Spinal cord (tissue), 10 donors: ENCODE measurements at places on chromosomes 5 and 9.

DNA sequence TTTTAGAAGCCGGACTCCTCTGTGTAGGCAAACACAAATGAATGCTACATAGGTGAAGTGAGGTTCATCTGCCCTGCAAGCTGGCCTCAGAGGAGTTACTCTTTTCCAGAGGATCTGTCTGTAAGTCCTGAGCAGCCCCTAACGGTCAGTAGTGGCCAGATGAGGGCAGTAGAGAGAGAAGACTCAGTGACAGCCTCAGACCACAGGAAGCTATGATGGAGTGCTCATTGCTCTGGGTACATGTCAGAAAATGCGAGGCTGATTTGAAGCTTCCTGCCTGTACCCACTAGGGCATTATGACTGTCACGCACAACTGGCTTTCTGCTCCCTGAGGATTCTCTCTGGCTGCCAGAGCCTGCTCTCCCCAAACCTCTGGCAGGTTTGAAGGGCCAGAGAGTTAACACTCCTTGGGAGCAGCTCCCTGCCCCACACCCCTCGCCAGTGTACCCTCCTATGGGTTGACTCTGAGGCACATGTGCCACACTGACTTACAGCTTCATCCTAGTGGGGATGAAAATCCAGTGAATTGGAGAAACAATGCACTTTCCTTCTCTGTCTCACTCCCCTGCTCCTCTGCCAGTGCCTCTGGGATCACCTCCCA lies 141.5 kb downstream of the GABRG2 start:
- no peak overlapping the region for H3K27ac ChIP-seq
- no peaks in the 10 kb centered on the region for H3K27me3 ChIP-seq
- peaks cover 3% of the 10 kb centered on the region for H3K4me1 ChIP-seq
- peak; percentile 25 for DNase-seq

GRCh38 chr5:138033386-138033808 lies 518 bp upstream of the FAM13B start:
- H3K27me3 ChIP-seq, result no peaks in the 10 kb centered on the region
- peak overlapping the region; percentile 93 for H3K4me3 ChIP-seq
- peak overlapping the region; percentile 99 for H3K27ac ChIP-seq
- peaks cover 13% of the 10 kb centered on the region for H3K4me1 ChIP-seq

DNA sequence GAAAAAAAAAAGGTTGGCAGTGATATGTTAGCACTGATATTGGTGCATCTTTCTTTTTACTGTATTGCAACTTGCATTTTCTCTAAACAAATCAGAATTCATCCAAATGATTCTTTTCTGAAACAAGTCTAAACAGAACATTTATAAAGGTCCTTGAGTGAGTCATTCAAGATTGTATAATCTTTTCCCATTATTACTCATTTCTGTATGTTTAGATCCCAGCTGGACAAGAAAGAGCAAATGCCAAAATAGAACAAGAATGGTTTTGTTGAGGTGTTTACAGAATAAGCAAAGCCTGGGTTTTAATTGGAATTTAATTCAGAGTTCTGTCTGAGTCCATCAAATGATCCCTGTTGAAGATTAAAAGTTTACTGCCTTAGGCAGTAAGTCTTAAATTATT lies 112.3 kb downstream of the VCAN start:
- no peak for DNase-seq
- H3K27me3 ChIP-seq, result no peaks in the 10 kb centered on the region
- H3K27ac ChIP-seq, result no peak overlapping the region
- no peaks in the 10 kb centered on the region for H3K4me1 ChIP-seq
- no peaks in the 10 kb centered on the region for H3K36me3 ChIP-seq
- H3K4me3 ChIP-seq, result no peak overlapping the region

DNA sequence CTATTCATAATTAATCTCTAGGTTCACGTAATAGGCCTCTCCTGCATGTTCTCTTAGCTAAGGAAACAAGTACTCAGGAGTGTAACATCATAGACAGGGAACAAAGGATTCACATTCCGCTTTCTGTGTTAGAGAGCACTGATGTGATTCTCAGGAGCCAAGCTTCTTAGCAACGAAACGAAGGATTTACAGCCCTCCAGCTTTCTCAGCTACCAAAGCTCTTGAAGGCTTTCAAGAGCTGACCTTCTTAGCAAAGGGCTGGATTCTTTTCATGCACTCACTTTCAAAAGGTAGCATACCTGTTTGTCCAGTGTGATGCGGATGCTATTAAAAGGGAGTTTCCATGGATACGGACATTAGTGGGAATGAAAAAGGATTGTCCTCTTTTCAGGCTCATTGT lies 107.4 kb downstream of the TUSC1 start:
- no peaks in the 10 kb centered on the region for H3K36me3 ChIP-seq
- no peaks in the 10 kb centered on the region for H3K4me1 ChIP-seq
- no peak overlapping the region for H3K27ac ChIP-seq
- no peak overlapping the region for H3K4me3 ChIP-seq
- H3K27me3 ChIP-seq, result no peaks in the 10 kb centered on the region

GRCh38 chr5:123514615-123515355 lies 2.8 kb downstream of the CSNK1G3 start:
- no peak overlapping the region for H3K4me3 ChIP-seq
- H3K27ac ChIP-seq, result no peak overlapping the region
- DNase-seq, result no peak
- H3K27me3 ChIP-seq, result no peaks in the 10 kb centered on the region
- no peaks in the 10 kb centered on the region for H3K36me3 ChIP-seq
- peaks cover 4% of the 10 kb centered on the region for H3K4me1 ChIP-seq

GRCh38 chr5:958701-959571 lies 49.7 kb upstream of the NKD2 start:
- no peak for DNase-seq
- H3K4me3 ChIP-seq, result no peak overlapping the region
- no peaks in the 10 kb centered on the region for H3K36me3 ChIP-seq
- H3K27me3 ChIP-seq, result peaks cover 2% of the 10 kb centered on the region
- H3K4me1 ChIP-seq, result peaks cover 51% of the 10 kb centered on the region

GRCh38 chr9:128372784-128373183 lies 1.6 kb downstream of the URM1 start:
- H3K27me3 ChIP-seq, result no peaks in the 10 kb centered on the region
- H3K4me1 ChIP-seq, result peaks cover 35% of the 10 kb centered on the region
- H3K4me3 ChIP-seq, result no peak overlapping the region
- H3K27ac ChIP-seq, result no peak overlapping the region

- no peaks in the 10 kb centered on the region for H3K36me3 ChIP-seq
- DNase-seq, result no peak
- peak overlapping the region; percentile 52 for H3K4me3 ChIP-seq
- H3K27ac ChIP-seq, result peak overlapping the region; percentile 87
Observed at GRCh38 chr9:129383019-129383560, 205.0 kb upstream of the IER5L start.

GRCh38 chr9:19186232-19186631 lies 44.3 kb upstream of the DENND4C start:
- no peaks in the 10 kb centered on the region for H3K27me3 ChIP-seq
- DNase-seq, result no peak
- no peaks in the 10 kb centered on the region for H3K36me3 ChIP-seq

DNA sequence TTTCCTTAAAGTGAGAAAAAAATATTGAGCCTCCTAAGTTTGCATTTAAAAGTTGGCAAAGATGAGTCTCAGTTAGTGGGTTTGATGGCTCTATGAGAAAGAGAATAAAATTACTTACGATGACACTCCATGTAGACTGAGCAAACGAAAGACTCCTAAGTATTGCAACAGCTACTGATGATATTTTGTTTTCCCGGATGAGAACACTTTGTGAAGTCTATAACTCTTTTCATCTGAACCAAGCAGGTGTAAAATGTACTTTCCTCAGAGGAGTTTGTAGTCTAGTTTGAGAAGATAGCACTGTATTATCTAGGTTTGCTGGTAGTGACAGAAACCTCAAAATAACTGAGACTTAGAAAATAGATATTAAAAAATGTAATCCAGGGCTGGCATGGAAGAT lies 1.7 kb upstream of the ITK start:
- no peak overlapping the region for H3K4me3 ChIP-seq
- H3K27me3 ChIP-seq, result no peaks in the 10 kb centered on the region
- H3K27ac ChIP-seq, result no peak overlapping the region
- H3K4me1 ChIP-seq, result no peaks in the 10 kb centered on the region
- DNase-seq, result no peak
- H3K36me3 ChIP-seq, result no peaks in the 10 kb centered on the region

GRCh38 chr9:105500108-105500766 lies 52.4 kb downstream of the FSD1L start:
- no peaks in the 10 kb centered on the region for H3K27me3 ChIP-seq
- H3K4me3 ChIP-seq, result no peak overlapping the region
- H3K4me1 ChIP-seq, result no peaks in the 10 kb centered on the region
- H3K27ac ChIP-seq, result no peak overlapping the region

DNA sequence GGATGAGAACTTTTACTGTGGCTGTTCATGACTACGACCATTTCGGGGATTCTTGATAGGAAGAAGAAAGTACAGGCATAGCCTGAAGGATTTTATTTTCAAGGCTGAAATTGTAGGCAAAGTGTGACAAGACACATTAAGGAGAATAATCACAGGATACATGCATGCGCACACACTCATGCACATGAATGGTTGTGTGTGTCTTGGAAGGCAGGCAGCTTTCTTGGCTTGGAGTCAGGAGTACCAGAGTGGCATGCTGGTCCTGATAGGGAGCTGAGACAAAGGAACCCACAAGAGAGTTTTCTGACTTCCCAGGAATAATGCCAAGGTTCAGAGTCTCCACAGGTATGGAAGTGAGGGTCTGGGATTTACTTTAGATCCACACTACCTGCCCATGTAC lies 22.2 kb downstream of the PLK2 start:
- no peaks in the 10 kb centered on the region for H3K27me3 ChIP-seq
- no peaks in the 10 kb centered on the region for H3K36me3 ChIP-seq
- no peak for DNase-seq
- no peaks in the 10 kb centered on the region for H3K4me1 ChIP-seq
- no peak overlapping the region for H3K4me3 ChIP-seq
- no peak overlapping the region for H3K27ac ChIP-seq

GRCh38 chr9:127021664-127022363 lies 100.6 kb downstream of the ANGPTL2 start:
- H3K4me1 ChIP-seq, result peaks cover 16% of the 10 kb centered on the region
- peak overlapping the region; percentile 79 for H3K27ac ChIP-seq
- peaks cover 4% of the 10 kb centered on the region for H3K36me3 ChIP-seq
- no peaks in the 10 kb centered on the region for H3K27me3 ChIP-seq

DNA sequence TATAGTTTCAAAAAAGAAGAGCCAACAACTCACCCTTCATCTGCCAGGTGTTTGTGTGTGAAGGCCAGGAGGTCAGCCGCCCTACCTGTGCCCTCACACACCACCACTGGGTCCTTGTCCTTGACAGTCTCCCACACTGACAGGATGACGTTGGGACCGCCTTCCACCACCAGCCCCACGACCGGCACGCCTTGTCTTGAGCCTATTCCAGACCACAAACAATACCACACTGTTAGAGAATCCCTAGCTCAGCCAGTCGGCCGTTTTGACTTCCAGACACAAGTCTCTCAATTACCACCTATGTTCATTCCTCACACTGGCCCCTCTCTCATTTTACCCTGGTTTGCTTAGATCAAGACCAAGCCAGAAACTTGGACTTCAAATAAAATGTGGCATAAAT lies 66.1 kb downstream of the TRPM6 start:
- H3K27ac ChIP-seq, result no peak overlapping the region
- no peaks in the 10 kb centered on the region for H3K36me3 ChIP-seq
- no peaks in the 10 kb centered on the region for H3K27me3 ChIP-seq
- no peak for DNase-seq
- no peaks in the 10 kb centered on the region for H3K4me1 ChIP-seq
- no peak overlapping the region for H3K4me3 ChIP-seq

- no peak for DNase-seq
- H3K27ac ChIP-seq, result no peak overlapping the region
- H3K36me3 ChIP-seq, result peaks cover 10% of the 10 kb centered on the region
- no peak overlapping the region for H3K4me3 ChIP-seq
- H3K4me1 ChIP-seq, result peaks cover 11% of the 10 kb centered on the region
Observed at GRCh38 chr9:750249-750967, 91.1 kb upstream of the DMRT1 start.

GRCh38 chr5:54754420-54754819 lies 231.0 kb downstream of the ESM1 start:
- H3K27me3 ChIP-seq, result no peaks in the 10 kb centered on the region
- DNase-seq, result no peak
- H3K4me1 ChIP-seq, result no peaks in the 10 kb centered on the region
- H3K27ac ChIP-seq, result no peak overlapping the region
- H3K36me3 ChIP-seq, result no peaks in the 10 kb centered on the region
- no peak overlapping the region for H3K4me3 ChIP-seq

GRCh38 chr9:130599625-130600024 lies 20.2 kb downstream of the FUBP3 start:
- H3K4me1 ChIP-seq, result no peaks in the 10 kb centered on the region
- peaks cover 26% of the 10 kb centered on the region for H3K36me3 ChIP-seq
- no peak for DNase-seq
- H3K4me3 ChIP-seq, result no peak overlapping the region
- H3K27me3 ChIP-seq, result no peaks in the 10 kb centered on the region

DNA sequence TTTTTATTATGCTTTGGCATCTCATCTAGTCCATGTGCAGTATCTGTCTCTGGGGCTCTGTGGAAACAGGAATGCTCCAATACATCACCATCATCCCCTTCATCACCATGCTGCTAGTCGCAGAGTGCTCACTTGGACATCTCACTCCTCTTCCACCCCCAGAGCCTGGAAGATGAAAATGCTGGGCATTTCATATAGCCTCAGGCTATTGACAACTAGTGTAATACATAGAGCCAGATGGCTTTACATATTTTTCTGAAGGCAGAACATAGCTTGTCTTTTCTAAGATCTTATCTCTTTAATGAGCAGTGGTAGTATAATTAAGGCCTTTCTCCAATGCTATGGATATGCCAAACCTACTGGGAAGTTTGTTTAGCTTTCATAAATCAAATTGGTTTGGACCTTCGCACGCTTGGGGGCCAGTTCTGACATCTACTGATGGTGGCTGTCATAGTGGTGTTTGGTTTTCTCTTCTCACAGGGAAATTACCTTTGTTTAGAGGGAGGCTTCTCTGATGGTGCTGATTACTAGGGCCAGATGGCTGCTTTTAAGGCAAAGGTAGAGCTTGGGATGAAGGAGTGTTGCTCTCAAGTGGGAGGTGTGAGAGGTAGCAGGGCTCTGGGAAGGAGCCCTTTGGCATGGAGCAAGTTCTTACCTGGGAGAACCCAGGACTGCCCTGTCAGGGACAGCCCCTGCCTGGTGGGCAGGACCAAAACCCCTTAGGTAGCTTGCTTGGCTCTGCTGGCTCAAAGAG lies 63.1 kb upstream of the CXCL14 start:
- H3K4me3 ChIP-seq, result no peak overlapping the region
- H3K4me1 ChIP-seq, result no peaks in the 10 kb centered on the region
- H3K27ac ChIP-seq, result no peak overlapping the region

GRCh38 chr5:111719773-111720172 lies 37.2 kb downstream of the NREP start:
- DNase-seq, result no peak
- H3K27ac ChIP-seq, result no peak overlapping the region
- H3K27me3 ChIP-seq, result no peaks in the 10 kb centered on the region
- no peak overlapping the region for H3K4me3 ChIP-seq
